Left lobe of liver (tissue), 2 donors: ENCODE measurements at places on chromosomes 16 and 17. TPM values are rescaled to one million over a fixed set of nuclear protein-coding genes. Genes with fewer than 3 reads are reported as not detected.
A peak's percentile ranks its signal among the peaks of the same experiment; 100 is the strongest.

DNA sequence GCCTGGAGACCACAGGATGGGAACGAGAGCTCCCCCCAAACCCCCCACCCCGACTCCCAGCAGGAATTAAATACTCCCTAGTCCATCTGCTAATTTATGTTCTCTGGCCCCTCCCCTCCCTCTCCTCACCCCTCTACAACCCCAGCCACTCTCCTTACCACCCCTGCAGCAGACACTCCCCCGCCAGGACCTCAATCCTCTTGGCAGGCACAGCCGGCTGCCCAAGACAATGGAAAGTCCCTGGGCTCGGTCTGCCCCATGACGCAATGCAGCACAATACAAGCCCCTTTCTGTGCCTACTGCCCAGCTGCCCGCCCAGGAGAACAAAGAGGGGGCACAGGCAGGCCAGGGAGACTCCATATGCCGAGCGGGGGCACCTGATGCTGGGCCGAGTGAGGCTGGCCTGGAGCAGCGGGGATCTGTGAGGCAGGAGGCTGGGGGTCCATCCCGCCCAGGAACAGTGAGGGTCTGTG lies 30.3 kb upstream of the CDC42EP4 start:
- DNase-seq: no peak

Gene RBFOX1
- total RNA-seq: not detected

Gene MBTPS1
- total RNA-seq: 41.3 TPM

GRCh38 chr17:64497565-64498035 lies 746 bp upstream of the POLG2 start:
- DNase-seq: no peak

GRCh38 chr16:85613604-85614337 lies 649 bp downstream of the GSE1 start:
- peak; percentile 56 for DNase-seq

- no peak for DNase-seq
These were observed 14.0 kb downstream of the SOX9 start for GRCh38 chr17:72134608-72135394.

DNA sequence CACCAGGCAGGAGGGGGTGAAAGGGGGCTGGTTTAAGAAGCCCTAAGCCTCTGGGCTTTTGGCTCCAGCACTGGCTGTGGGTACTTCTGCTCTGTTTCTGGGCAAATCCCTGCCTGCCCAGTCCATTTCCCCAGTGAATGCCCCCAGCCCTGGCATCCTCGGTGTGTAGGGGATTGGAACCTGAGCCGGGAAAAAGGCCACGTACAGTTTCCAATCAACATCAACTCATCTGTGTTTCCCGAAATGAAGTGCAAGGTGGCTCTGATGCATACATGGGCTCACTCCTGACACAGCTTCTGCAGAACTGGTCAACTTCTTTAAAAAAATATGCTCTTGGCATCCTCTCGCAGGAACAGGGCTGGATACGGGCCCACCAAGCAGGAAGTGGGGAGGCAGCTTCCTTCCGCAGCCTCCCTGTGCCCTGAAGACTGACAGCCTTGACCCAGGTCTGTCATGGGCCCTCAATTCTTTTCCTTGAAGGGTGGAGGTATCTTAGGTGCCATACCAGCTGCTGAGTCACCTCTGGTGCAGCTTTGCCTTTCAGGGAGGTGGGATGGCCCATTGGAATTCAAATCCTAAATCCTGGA lies 73.3 kb downstream of the N4BP1 start:
- peak; percentile 44 for DNase-seq

DNA sequence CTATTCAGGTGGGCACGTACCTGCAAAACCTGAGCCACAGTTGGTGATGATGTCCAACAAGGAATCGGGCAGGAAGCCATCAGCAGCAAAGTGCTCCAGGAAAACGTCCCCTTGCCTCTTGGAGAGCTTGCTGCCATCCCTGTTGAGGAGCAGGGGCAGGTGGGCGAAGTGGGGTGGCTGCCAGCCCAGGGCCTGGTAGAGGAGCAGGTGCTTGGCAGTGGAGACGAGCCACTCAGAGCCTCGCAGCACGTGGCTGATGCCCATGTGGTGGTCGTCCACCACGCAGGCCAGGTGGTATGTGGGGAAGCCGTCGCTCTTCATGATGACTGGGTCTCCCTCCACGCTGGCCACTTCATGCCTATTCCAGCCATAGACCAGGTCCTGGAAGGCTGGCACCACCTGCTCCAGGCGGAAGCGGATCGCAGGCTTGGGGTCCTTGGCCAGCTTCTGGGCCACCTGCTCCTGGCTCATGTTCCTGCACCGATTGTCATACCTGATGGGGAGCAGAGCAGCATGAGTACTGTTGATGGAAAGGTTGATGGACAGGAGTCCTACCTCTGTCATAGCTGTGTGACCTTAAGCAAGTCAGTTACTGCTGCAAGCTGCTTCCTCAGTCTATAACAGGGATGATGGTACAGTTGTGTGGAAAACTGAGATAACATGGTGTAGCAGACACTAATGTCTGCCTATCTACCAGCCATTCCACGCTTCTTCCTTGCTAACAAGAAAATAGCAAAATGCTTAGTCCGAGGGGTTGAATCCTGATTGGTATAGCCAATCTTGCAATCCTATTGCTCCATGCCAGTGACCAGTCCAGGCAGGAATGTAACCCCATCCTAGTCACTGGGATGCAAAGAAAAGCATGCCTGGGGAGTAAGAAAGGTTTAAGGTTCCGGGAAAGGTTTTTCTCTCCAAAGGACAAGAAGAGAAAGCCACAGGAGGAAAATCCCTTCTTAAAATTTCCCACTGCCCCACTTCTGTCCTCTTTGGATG lies 22.0 kb downstream of the EARS2 start:
- DNase-seq: no peak

Gene TAC4
- total RNA-seq: not detected

DNA sequence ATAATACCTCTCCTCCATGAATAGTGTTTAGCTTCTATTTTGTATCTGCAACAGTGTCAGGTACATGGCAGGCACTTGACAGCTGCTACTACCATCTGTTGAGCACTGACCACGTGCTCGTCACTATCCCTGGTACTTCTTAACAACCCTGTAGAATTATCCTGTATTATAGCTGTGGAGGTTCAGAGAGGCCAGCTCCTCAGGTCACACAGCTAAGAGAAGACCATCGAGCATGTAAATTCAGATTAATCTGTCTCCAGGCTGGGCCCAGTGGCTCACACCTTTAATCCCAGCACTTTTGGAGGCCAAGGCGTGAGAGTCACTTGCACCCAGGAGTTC lies 26.3 kb downstream of the WSB1 start:
- no peak for DNase-seq

Gene PRSS21
- not detected for total RNA-seq

DNA sequence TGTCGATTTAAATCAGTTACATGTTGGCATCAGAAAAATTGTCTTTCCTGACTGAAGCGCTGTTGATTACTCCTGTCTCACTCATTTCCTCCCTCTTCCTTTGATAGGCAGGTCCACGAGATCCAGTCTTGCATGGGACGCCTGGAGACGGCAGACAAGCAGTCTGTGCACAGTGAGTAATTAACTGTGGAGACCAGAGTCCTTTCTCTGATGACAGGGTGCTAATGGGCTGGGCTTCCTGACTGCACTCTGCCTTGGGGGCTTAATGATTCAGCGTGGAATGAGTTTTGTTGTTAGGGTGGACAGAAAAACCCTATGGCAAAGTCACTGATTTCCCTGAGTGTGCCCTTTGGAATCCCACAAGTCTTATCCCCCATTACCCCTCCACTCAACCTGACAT lies 6.5 kb downstream of the GOSR2 start:
- no peak for DNase-seq
